GM12891 (cell line): ENCODE measurements at places on chromosomes 5 and 9.

DNA sequence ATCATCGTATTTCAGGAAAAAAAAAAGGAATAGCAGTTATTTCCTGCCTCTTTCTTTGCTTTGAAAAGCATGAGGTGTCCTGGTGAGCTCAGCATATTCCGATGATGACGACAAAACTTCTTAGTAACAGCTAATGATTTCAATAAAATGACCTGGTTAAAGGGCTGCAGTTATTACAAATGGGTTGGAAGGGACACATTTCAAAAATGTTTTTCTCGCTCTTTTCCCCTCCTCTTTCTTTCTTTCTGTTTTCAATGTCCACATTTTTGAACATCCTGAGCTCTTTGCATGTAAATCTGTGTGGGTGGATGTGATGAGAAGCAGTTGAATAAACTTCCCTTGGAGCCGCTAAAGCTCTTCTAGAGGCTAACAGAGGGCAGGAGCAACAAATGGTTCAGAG is 186.8 kb upstream of the SLC27A6 start:
- DNase-seq, result no peak

DNA sequence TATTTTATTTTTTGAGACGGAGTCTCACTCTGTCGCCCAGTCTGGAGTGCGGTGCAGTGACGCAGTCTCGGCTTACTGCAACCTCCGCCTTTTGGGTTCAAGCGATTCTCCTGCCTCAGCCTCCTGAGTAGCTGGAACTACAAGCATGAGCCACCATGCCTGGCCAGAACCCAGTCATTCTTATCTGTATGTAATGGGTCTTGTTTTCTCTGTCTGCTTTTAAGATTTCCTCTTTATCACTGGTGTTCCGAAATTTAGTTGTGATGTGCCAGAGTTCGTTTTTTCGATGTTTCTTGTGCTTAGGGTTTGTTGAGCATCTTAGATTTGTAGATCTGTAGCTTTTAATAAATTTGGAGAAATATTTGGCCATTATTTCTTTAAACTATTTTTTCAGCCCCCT is 19.2 kb downstream of the SLC25A25 start:
- DNase-seq, result no peak

- DNase-seq, result no peak
These were observed 115.6 kb downstream of the PDE8B start for GRCh38 chr5:77325921-77326541.

DNA sequence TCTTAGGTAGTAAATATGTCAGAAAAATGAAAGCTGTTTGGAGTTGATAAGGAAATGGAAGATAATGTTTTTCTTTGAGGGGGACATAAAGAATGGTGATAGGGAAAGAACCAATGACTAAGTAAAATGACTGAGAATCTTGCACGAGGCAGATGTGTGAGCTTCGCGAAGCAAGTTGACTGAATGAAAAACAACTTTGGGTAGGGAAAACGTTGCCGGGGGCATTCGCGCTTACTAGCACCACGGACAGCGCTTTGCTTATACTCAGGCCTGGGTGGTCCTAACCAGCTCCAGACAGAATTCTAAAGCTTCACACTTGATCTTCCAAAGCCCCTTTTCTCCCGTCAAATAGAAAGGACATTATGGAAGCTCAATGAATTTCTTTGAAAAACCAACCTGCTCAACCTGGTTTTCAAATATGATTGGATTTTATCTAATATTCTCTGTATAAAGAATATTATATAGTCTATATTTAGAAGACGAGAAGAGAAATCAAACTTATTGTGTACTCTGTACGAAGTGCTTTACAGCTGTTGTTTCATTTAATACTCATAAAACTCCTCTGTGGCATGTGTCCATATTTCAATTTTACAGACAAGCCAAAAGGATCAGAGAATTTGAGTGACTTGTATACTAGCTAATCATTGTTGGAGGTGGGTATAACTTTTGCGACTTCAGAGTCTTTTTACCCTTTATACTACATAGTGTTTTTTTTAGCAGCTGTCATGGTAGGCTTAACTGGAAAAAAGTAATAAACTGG is 1.9 kb upstream of the CDKN2B start:
- no peak for DNase-seq

DNA sequence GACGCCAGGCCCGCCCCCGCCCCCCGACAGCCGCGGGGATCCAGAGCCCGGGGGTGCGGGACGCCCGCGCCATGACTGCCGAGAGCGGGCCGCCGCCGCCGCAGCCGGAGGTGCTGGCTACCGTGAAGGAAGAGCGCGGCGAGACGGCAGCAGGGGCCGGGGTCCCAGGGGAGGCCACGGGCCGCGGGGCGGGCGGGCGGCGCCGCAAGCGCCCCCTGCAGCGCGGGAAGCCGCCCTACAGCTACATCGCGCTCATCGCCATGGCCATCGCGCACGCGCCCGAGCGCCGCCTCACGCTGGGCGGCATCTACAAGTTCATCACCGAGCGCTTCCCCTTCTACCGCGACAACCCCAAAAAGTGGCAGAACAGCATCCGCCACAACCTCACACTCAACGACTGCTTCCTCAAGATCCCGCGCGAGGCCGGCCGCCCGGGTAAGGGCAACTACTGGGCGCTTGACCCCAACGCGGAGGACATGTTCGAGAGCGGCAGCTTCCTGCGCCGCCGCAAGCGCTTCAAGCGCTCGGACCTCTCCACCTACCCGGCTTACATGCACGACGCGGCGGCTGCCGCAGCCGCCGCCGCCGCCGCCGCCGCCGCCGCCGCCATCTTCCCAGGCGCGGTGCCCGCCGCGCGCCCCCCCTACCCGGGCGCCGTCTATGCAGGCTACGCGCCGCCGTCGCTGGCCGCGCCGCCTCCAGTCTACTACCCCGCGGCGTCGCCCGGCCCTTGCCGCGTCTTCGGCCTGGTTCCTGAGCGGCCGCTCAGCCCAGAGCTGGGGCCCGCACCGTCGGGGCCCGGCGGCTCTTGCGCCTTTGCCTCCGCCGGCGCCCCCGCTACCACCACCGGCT is 1.0 kb downstream of the FOXE1 start:
- no peak for DNase-seq

GRCh38 chr5:89728750-89729149 is 680.8 kb downstream of the CETN3 start:
- DNase-seq, result no peak

DNA sequence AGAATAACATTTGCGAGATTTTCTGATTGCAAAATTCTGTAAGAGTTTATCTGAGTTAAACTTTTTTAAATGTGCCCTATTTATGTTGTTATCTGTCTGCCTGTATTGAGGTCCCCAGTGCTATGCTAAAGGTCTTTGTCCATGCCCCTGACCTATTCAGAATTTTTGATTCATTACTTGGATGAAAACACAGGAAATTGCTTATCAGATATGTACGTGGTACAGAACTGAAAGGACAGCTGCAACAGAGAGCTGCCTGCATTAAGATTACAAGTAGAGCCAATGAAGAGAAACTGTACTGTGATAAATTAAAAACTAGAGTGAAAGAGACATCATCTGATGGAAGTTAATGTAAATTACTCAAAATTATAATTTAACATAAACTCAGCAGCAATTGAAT is 408.8 kb downstream of the ADGRV1 start:
- DNase-seq, result no peak

- no peak for DNase-seq
These were observed 1.6 kb downstream of the WDR38 start for GRCh38 chr9:124854822-124855221.

DNA sequence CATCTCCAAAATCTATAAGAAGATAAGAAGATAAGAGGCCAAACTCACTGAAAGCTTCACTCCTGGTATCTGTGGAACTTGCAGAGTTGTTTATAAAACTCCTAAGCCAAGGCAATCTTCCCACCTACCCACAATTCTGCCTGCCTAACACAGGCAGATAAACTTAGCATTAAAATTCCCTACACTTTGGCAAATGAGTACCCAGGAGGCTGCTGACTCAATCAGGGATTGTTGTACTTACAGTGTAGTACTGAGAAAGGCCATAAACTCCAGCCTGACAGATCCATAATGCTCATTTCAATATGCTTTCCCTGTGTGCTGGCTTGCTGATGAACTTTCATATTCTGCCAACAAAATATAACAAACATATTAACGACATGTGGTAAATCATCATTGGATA is 725.2 kb downstream of the BRINP1 start:
- no peak for DNase-seq

GRCh38 chr5:109987970-109988369 is 298.2 kb downstream of the MAN2A1 start:
- no peak for DNase-seq

- no peak for DNase-seq
These were observed 2.0 kb upstream of the ROR2 start for GRCh38 chr9:91951944-91952520.

DNA sequence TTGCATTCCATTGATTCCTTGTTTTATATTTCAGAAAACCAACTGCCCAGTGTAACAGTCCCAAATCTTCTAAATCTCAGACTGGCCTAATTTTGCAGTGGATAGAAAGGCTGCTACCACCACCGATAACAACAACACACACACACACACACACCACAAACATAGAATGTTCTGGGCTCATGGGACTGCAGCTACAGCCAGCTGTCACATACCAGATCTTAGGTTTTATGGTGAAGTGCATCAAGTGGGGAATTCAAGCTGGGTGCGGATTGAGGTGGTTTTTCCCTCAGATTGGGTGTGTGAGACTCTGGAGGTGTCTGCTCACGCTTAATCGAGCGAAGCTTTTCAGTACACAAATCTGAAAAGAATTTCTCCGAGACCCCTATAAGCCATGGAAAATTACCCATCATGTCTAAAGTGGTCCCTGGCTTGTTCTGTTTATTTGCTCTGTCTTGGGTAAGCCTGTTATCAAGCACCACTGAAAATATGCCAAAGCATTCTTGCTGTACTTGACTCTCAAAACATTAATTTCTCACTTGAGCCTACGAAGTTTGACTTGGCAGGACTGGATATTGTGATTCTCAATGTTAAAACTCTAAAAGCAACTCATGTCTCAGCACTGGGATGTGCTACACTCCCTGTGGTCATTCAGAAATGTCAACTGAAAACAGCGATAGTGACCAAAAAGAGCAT is 71.1 kb downstream of the ALDH7A1 start:
- no peak for DNase-seq

- DNase-seq, result no peak
These were observed 26.0 kb downstream of the BICD2 start for GRCh38 chr9:92738661-92739081.

GRCh38 chr5:5270958-5271785 is 131.0 kb downstream of the ADAMTS16 start:
- DNase-seq, result no peak

GRCh38 chr5:171342362-171343111 is 33.5 kb downstream of the TLX3 start:
- peak; percentile 30 for DNase-seq
